ENCODE measurements at places on chromosomes 7 and 10.

GRCh38 chr10:104323085-104323484 lies 15.2 kb downstream of the ITPRIP start:
- no peak for DNase-seq

DNA sequence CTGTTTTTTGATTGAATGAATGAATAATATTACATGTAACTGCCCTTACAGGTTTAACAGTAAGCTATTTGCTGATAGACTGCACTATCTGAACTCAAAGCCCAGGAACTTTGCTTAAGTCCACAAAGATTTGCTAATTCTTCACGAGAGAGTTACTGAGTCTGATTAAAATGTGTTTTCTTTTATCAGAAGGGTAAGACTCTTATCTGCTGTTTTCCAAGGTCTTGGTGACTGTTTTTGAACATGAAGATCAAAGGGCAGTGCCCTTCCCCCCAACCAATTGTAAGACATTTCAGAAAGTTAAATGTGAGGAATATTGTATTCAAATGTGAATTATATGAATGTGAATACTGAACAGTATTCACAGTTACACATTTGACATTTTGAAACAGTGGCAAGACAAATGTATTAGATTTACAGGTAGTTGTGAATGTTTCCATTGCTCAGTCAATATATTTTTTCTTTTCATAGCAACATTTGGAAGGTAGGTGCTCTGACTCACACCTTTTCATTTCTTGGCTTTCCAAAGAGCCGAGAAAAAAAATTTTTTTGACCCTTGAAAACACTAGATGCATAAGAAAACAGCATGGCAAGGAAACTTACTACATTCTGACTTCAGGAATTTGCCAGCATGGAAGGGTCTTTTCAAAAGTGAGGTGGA lies 62.7 kb downstream of the DKK1 start:
- no peak for DNase-seq

GRCh38 chr10:127413326-127413725 lies 135.8 kb upstream of the NPS start:
- no peak for DNase-seq

DNA sequence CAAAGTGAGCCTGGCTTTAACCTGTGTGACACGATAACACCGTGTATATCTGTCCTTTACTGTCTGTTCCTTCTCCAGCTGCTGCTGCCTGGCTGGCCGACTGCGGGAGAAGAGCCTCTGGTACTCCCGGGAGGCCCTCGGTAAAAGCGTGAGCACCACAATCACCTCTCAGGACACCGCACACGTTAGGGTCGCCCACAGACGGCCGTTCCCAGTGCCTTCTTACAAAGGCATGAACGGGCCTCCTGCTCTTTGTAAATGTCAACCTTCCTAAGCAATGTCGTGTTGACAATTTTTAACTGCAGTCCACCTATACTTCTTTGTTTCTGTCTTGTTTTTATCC lies 177.6 kb downstream of the DIP2C start:
- no peak for DNase-seq

- DNase-seq: no peak
Measured at GRCh38 chr7:14197280-14197679, 207.8 kb upstream of the ETV1 start.

DNA sequence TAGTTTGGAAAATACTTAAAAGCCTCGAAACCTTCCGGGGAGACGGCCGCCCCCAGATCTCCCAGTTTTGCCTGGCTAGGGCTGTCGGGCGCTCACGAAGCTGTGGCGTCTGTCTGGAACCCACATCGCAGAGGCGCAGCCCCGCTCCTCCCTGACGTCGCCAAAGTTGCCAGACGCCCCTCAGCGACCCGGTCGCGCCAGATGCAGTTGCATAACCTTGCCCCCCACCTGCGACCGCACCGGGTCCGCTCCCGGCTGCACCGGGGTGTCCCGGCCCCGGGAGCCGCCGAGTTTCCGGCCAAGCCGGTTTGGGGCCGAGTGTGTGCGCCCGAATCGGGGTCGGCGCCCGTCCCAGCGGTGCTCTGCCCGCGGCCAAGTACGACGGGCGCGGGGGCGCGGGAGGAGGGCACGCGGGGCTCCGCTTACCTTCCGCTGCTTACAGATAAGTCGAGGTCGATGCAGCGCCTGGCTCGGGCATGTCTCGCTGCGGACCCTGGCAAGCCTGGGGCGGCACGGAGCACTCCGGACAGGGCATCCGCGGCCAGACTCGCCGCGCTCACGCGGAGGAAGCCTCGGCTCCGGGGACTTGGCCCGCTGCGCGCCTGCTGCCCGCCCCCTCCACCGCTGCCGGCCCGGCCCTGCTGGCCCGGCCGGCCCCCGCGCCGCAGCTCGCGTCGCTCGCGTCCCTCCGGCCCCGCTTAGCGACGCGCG lies 665 bp downstream of the INSYN2A start:
- DNase-seq: no peak

DNA sequence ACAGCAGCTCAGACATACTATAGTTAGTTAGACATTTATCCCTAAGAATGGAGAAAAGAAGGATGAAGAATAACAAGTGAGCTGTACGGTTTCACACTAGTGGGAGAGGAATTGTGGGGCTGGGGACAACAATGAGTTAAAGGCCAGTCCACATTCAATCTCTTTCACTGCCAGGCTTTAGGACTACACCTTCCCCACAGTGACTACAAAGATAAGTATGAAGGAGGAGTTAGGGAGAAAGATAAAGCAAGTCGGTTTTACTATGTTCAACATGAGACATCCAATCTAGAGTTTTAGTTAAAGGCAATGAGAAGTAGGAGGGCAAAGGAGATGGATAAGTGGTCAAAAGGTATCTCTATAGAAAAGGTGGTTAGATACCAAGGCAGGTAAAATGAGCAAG lies 16.3 kb downstream of the ARHGAP12 start:
- no peak for DNase-seq

DNA sequence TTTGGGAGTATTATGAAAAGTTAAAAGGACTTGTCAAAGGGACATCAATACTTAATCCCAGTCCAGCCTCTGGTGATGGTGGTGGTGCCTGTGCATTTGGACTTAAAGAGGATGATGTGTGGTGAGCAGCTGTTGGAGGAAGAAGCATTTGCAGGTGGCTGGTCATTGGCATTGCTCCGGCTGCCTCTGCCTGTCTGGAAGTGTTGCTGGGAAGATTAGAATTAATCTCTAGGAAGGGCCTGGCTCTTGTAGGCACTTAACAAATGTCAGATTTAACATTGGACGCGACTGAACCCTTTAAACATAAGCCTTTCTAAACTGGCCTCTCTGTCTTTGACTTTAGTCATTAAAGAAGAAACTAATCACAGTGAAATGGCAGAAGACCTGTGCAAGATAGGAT lies 58.8 kb downstream of the FIGNL1 start:
- DNase-seq: no peak

GRCh38 chr7:8435590-8436545 lies 2.5 kb downstream of the NXPH1 start:
- DNase-seq: no peak

GRCh38 chr7:43585562-43585961 lies 2.7 kb downstream of the STK17A start:
- no peak for DNase-seq

DNA sequence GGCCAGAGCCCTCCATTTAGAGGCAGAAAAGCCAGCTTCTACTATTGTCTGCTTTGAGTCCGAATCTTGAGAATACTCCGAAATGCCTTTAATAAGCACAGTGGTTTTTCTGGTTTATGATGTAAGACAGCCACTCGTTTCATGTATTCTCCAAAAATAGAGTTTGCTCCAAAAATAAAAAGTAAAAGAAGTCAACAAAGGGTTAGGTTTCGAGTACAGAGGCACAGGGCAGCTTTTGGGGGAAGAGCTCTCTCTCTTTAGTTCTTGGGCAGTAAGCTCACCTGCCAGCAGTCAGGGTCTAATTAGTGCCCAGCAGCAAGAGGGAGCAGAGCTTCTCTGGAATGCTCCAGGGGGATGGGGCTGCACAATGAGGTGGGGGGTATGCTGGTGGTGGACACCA lies 20.2 kb downstream of the CREB3L2 start:
- DNase-seq: no peak

DNA sequence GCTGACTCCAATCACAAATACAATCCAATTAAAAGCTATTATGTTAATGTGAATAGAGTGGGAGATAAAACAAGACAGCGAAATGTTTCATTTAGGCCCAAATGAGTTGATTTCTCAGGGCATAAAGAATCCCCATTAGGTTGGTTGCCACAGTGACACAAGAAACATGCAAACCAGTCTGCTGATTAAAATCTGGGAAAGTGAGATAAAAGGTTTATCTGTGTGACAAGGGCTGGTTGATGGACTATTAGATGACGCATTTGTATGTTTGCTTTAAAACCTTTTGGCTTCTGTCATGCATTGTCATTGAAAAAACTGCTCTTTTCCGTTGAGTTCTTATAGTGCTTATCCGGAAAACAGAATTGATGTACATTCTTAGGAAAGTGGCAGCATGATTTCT lies 658.2 kb downstream of the GATA3 start:
- DNase-seq: no peak

- no peak for DNase-seq
Measured at GRCh38 chr7:158563911-158564662, 23.5 kb downstream of the PTPRN2 start.

GRCh38 chr10:75405598-75406461 lies 4.3 kb upstream of the ZNF503 start:
- DNase-seq: no peak

- DNase-seq: no peak
Measured at GRCh38 chr7:114481999-114482398, 67.4 kb downstream of the FOXP2 start.

DNA sequence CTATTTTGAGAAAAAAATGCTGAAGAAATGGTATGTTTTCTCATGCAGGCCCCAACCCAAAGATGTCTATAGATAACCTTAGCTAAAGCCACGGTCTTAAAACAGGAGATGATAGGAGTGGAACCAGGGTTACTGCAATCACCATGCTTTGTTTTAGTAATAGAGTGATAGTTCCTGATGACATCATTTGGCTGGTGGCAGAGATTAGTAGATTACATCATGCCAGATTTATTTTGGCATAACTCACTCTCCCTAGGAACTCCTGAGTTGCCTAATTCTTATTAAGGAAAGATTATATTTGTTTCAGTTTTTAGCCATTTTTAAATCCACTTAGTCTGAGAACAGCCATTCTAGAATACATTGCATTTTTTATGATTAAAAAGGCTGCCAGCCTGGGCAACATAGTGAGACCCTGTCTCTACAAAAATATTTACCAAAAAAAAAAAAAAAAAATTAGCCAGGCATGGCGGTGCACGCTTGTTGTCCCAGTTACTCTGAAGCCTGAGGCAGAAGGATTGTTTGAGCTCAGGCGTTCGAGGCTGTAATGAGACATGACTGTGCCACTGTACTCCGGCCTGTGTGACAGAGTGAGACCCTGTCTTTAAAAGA lies 17.8 kb downstream of the ENO4 start:
- no peak for DNase-seq

DNA sequence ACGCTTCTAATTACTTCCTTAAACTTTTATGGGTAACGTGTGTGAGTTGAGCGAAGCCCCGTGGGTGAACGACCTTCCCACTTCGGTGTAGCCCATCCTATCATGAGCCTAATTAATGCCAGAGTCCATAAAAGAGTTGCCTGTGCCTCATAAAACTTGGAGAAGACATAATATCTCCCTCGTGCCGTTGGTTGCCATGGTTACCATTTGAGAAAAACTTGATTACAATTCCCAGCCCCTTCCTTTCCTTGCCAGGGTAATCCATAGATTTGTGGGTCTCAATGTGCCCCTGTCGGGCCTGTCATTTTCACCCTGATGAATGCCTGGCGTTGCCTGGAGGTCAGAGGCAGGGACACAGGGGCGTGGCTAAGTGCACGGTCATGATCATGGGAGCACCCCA lies 127.1 kb downstream of the GLRX3 start:
- no peak for DNase-seq

DNA sequence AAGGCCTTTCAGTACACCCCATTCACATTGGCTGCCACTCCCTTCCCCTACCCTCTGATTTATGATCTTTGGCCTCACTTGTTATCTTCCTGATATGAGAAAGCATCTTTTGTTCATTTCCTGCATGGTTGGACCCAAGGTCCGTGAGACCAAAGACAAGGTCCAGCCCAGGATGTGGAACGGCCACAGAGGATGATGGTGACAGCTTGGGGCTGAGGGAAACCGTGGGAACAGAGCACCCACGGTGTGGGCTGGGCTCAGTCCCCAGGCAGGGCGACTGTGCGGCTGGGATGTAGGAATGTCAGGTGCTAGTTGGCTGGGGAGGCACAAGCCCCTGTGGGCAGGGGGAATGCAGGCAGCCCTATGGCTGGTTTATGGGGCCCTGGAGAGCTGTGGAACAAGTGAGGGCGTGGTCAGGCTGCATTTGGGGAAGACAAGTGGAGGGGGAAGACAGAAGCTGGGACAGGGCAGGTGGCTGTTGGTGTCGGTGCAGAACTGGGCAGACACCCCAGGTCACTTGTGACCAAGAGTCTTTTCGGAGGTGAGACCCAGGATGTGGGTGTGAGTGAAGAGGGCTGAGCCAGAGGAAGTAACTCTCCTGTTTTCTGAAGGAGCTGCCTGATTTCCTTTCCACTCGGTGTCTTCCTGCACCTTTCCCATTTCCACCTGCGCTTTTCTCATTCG lies 51.7 kb upstream of the IGFBP3 start:
- no peak for DNase-seq

- DNase-seq: no peak
Measured at GRCh38 chr10:43570971-43571370, 3.4 kb downstream of the ZNF239 start.

GRCh38 chr10:110200503-110200902 lies 6.9 kb upstream of the MXI1 start:
- DNase-seq: no peak

DNA sequence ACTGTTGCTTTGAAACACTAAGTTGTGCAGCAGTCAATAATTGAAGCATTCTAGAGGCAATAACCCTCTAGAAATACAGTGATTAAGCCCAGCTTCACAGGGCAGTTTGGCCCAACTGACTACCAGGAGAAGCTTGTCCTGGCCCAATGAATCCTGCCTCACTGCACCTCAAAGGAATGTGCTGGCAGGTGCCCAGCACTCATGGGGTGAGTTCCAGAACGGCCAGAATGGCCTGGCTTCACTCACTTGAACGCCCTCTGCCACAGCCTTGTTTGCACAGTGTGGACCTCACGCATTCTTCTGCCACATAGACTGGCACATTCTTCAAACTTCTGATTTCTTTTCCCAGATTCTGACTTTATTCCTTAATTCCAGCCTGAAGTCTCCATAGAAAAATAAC lies 6.6 kb upstream of the ITIH2 start:
- DNase-seq: no peak

DNA sequence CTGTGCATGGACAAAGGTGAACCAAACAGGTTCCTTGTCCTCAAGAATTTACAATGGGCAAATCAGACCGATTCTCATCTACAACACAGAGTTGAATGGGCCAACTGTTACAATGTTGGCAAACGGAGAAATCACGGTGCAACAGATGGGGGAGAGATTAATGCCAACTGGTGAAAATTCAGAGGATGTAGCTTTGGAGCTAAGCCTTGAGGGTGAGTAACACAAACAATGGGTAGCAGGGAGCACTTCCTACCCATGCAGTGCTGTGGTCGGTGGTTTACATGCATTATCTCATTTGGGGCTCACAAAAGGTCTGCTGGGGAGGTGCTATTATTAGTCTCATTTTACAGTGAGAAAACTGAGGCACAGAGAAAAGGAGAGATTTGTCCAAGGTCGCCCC lies 902 bp upstream of the NFE2L3 start:
- no peak for DNase-seq

GRCh38 chr7:114659409-114660125 lies 245.0 kb downstream of the FOXP2 start:
- DNase-seq: peak; percentile 87

- peak; percentile 91 for DNase-seq
Measured at GRCh38 chr7:91034459-91035368, 229.5 kb upstream of the FZD1 start.
